Fibroblast of skin of left quadriceps (primary cell): ENCODE measurements at places on chromosomes 7 and 10.
A peak's percentile ranks its signal among the peaks of the same experiment; 100 is the strongest.

- DNase-seq, result no peak
These were observed 102.9 kb downstream of the PFKFB3 start for GRCh38 chr10:6305401-6306321.

GRCh38 chr7:35825974-35826373, 25.1 kb downstream of the SEPTIN7 start:
- no peak for DNase-seq

GRCh38 chr7:145643981-145644380, 472.6 kb upstream of the CNTNAP2 start:
- DNase-seq, result no peak

DNA sequence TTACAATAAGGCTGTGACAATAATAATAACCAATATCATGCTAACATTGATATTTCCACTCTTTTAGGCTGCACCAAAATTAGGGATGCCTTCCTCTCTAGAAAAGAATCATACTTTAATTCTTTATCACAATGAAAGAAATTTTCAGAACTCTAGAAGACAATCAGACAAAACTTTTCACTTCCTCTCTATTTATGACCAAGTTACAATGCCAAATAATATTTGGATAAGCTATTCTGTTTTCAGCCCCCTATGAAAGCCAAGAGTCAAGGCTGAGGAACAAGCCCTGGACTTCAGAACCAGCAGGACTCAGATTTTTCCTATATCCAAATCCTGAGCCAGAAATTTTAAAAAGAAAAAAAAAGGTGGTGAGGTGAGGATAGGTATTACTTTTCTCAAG, 4.6 kb downstream of the HYCC1 start:
- no peak for DNase-seq

DNA sequence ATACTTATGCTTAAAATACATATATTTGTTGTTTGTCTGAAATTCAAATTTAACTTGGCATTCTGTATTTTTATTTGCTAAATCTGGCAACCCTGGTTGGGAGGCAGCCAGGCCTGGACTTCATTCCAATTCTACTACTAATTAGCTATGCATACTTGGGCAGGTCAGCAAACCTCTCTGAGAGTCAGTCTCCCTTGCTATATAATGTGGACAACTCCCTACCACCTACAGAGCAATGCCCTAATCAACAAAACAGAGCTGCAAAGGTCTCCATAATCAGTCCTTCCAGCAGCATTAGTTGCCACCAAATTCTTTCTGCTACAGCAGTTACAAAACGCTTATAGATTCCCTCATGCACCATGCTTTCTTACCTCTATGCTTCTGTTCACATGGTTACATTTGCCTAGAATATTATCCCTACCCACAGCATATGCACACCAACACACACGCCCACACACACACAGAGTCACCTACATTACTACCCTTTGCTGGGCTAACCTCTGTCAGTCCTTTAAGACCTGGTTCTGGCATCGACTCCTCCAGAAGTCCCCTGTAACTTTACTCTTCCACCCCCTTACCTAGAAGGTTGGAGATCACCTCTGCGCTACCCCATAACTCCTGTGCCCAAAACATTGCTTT, 188.7 kb downstream of the FGFR2 start:
- no peak for DNase-seq

DNA sequence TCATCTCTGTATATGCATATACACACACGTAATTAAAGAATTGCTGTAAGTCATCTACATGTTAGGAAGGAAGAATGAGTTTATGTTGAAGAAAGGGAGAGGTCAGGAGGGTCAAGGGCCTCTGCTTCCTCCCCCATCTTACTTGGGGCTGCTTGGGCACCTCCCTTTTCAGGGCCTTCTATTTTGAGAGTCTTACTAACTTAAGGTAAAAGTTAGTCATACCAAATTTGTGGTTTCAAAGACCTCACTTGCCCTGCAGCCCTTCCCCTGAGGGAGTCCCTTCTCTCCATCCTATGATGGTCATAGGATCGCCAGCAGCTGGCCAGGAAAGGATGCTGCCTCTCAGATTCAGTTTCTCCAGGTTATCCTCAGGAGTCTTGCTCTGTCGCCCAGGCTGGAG, 2.6 kb downstream of the PLEKHS1 start:
- no peak for DNase-seq

DNA sequence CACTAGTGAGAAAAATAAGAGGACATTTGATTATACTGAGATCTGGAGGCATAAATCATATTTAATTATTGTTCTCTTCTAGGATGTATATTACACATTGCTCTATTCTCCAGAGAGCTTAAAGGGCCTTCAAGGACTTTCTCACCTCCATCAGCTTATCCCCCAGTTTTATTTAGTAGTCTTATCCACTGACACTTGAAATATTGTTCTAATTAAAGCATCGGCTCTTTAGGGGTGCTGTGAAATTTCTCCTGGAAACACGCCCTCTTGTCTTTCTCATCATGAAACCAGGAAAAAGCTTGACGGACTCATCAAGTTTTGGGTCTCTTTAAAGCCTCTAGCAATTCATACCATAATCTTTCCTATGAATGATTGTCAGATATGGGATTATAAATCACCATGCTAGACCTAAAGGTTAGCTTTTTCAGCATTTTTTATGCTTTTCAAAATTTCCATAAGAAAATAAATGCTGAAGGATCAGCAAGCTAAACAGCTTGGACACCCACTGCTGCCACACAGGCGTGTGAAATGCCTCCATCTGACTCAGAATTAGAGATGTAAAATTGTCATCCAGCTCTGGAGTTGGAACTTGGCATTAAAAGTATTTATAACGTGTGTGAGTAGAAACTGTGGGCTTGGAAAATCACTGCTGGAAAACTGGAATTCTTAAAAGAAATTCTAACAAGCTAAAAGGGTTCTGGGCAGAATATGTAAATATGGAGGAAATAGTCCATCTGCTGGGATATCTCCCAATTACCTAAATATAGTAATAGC, 216.3 kb downstream of the CHRM2 start:
- no peak for DNase-seq

- no peak for DNase-seq
These were observed 14.6 kb downstream of the GPR37 start for GRCh38 chr7:124751027-124751426.

DNA sequence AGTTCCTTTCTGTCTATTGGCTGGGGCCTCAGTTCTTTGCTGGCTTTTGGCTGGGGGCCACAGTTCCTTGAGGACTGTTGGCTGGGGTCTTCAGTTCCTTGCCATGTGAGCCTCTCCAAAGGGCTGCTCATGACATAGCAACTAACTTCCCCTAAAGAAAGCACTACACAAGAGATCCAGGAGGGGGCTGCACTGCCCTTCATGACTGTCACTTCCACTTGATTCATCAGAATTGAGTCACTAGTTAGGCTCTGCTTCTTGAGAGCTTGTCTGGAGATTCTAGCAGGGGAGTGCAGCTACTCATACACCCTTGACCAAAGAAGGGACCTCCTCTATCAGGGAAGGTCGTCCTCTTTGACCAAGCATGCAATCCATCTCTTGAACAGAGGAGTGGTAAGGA, 38.0 kb upstream of the MKX start:
- peak; percentile 49 for DNase-seq

- peak; percentile 23 for DNase-seq
These were observed 6.9 kb upstream of the ATP6V0E2 start for GRCh38 chr7:149866779-149867447.

- DNase-seq, result no peak
These were observed 929 bp downstream of the GBF1 start for GRCh38 chr10:102246261-102246660.

DNA sequence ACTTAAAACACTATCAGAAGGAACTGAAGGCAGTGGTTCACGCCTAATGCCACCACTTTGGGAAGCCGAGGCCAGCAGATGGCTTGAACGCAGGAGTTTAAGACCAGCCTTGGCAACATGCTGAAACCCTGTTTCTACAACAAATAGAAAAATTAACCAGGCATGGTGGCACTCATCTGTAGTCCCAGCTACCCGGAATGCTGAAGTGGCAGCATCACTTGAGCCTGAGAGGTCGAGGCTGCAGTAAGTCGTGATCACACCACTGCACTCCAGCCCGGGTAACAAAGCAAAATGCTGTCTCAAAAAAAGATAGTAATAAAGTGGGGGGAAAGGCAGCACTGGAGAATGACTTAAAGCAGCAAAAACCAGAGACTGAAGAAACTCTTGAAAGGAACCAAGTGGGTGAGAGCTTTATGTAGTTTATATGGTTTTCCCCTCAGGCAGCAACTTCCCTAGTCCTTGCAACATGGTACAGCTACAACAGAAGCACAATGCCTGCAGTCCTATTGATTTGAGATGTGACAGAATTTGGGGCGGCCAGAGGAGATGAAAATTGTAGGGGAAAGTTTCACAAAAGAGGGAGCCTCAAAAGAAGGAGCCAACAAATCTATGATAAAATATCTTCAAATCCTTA, 38.1 kb downstream of the GDI2 start:
- no peak for DNase-seq

GRCh38 chr7:78062214-78062613, 263.6 kb downstream of the PHTF2 start:
- no peak for DNase-seq

DNA sequence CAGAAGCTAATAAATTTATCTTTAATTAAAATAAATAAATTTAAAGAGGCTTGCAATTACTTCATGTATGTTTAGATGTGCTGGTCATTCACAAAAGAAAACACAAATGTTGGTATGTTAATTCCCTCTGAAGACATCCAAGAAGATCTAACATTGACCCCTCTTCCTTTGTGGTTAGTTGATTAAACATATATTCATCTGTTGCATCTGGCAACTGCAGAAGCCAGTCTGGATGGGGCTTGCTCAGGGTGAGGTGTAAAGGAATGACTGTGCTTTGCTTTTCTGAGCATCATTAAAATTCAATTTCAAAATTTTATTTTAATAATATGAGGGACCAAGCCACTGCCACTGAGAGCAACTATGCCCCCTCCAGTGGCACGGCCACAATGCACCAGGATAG, 36.4 kb upstream of the FERD3L start:
- DNase-seq, result no peak

DNA sequence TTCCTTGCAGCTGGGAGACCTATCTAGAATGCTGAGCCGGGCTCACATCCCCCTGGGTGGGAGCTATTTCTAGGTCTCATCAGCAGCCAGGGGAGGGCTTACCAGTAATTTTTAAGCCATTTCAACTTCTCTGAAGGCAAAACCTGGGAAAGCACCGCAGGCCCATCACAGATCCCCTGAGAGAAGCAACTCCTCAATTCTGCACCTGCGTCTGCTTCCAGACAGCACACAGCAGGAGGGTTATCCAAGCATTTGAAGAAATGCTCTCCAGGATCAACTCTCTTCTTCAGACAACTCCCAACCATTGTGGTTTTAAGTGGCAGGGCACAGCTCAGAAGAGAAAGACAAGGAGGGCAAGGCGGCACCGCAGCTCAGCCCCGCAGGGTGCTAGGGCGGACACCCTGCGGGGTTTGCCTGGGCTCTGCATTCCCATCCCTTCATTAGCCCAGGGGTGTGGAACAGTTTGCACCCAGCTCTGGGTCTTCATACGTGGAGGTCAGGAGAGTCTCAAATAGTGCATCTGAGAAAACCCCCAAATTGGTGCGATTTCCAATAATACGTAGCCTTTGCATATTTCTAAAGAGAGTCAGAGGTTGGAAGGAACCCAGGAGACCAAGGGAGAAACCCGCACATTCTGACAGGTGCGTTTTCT, 618.7 kb downstream of the DNAJB6 start:
- no peak for DNase-seq

GRCh38 chr10:107706096-107706725, 541.7 kb upstream of the SORCS1 start:
- no peak for DNase-seq

DNA sequence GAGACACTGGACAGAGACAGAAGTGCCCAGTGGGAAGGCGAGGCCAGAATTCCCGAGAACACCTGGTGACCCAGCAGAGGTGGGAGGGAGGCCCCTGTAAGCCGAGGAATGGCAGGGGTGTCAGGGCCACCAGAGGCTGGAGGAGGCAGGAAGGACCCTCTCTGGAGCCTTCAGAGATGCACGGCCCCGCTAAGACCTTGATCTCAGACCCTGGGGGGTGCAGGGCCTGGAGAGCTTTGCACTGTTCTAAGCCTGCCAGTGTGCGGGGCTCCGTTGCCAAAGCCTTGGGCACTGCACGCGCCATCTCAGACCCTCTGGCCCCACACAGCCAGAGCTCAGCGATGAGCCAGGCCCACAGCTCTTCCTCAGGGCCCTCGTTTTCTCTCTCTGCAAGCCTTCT, 557.1 kb downstream of the PTPRN2 start:
- no peak for DNase-seq

GRCh38 chr10:58942724-58943123, 233.7 kb upstream of the PHYHIPL start:
- no peak for DNase-seq

DNA sequence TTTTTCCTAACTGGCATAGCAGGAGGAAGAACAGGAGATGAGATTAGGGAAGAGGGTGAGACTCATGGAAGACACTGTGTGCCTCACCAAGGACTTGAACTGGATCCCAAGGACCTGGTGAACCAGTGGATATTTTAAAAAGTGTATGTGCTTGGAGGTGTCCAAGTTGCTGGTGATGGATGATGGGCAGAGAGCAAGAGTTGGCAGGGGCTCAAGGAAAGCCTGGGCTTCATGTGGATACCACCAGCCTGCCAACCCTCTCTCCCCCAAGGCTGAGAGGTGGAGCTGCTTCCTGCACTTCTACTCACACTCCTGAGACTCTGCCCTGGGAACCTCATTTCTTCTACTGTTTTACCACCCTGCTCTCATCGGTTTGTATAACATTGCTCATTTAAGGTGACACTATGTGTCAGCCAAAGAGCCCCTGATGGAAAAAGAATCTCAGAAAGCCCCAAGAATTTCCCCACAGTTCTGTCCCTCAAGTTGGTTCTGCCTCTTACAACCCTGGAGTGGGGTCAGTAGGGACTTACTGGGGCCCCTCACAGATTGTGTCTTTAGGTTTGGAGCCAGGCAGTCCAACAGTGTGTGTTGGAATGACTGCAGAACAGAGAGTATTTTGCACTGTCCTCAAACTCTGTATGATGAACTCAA, 56.2 kb upstream of the PDCD4 start:
- DNase-seq, result no peak

- DNase-seq, result no peak
These were observed 375 bp upstream of the CHN2 start for GRCh38 chr7:29194206-29194593.

GRCh38 chr7:3336042-3336665, 35.1 kb downstream of the SDK1 start:
- DNase-seq, result no peak

- no peak for DNase-seq
These were observed 35.5 kb downstream of the LYZL1 start for GRCh38 chr10:29324220-29324841.

- DNase-seq, result no peak
These were observed 36.0 kb downstream of the RHOBTB1 start for GRCh38 chr10:60908031-60908430.

DNA sequence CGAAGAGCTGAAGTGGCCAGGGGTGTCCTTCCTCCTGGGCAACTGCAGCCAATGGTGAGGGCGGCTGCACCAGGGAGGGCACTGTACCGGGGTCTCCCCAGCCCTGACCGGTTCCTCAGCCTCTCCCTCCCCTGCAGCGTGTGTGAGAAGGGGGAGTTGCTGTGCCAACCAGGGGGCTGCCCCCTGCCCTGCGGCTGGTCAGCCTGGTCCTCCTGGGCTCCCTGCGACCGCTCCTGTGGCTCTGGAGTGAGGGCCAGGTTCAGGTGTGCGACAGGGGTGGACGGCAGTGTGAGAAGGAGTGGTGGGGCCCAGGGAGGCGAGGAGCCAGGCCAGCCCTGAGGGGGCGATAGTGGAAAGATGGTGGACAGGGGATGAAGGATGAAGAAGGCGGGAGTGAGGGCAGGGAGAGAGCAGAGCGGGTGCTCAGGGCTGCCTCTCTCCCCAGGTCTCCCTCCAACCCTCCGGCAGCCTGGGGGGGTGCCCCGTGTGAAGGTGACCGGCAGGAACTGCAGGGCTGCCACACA, 30.2 kb upstream of the ZNF467 start:
- DNase-seq, result no peak
